ENCODE measurements at places on chromosomes 3 and 15.

GRCh38 chr3:187403768-187404288, 35.6 kb downstream of the RTP4 start:
- no peak for DNase-seq

DNA sequence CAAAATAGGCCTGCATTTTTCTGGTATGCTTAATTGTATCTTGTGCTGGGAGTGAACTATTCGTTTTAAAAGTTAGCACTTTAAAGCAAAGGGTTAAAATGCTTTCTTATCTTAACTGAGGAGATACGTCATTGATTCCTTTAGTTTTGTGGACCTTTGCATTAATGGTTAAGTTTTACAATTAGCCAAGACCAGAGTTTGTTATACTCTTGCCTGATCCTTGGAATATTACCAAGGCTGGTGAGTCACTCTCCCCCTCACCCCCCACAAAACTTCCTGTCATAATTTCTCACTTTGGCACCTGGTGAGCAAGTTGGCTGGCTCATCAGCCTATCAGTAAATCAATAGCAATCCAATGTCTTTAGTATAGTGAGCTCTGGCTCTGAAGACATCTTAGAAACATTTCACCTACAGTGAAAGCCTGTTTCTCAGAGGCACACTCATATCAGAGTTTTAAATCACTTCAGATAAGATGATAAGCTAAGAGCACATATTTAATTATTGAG, 26.7 kb downstream of the SLC2A2 start:
- no peak for DNase-seq

DNA sequence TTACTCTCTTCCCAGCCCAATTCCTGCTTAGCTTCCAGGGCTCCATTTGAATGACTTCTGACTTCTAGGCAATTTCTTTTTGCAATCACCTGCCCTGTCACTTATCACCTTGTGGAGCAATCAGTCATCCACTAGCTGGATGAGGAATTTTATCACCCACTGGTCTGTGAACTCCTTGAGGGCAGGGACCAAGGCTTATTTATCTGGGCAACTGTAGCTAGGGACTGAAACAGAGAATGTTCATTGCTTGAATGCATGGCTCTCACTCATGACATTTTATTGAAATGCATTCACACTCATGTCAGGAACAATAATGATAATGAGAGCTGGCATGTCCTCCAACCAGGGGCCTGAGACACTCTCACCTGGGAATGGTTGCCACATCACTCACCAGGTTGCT, 15.5 kb downstream of the TNFAIP8L3 start:
- no peak for DNase-seq

GRCh38 chr15:30065025-30065801, 17.5 kb upstream of the GOLGA8J start:
- DNase-seq = no peak

GRCh38 chr3:108088146-108088545, 2.7 kb downstream of the CD47 start:
- no peak for DNase-seq

DNA sequence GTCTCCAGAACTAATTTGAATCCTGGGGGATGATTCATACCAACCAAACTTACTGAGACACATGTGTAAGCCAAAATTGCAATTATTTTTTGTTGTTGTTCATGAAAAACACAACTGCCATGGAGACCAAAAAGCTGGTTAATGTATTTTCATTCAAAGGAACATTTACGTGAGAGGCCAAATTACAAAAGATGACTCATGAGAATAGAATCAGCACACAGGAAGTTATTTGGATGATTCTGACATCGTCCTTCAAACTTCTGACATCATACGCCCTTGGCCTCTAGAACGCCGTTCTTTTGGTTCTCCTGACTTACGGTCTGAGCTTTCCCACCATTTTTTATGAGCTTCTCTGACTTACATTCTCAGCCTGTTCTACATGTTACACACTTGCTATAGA, 3.0 kb upstream of the ZNF280D start:
- DNase-seq = no peak

DNA sequence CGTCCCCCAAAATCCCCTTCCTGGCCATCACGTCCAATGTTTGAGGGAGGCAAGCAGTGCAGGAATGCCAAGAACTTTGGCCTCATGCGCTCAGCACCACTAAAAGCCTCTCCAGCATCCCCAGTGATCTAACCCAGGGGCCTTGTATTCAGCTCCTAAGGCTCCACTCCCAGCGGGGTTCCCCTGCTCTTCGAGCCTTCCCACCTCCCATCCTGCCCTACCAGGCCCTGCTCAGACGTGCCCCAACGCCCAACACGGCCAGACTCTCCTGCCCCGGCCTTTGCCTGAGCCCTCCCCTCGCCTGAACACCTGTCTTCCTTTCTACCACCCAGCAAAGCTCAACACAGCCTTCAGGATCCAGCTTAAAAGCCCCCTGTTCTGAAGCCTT, 30.5 kb downstream of the PLXND1 start:
- DNase-seq = no peak

- no peak for DNase-seq
Observed at GRCh38 chr3:67540198-67540894, 114.1 kb downstream of the SUCLG2 start.

GRCh38 chr15:101362359-101362758, 67.3 kb upstream of the SNRPA1 start:
- DNase-seq = no peak

GRCh38 chr15:80982205-80982604, 7.4 kb downstream of the MESD start:
- DNase-seq = no peak

- no peak for DNase-seq
Observed at GRCh38 chr15:65156692-65157091, 23.1 kb upstream of the PDCD7 start.

DNA sequence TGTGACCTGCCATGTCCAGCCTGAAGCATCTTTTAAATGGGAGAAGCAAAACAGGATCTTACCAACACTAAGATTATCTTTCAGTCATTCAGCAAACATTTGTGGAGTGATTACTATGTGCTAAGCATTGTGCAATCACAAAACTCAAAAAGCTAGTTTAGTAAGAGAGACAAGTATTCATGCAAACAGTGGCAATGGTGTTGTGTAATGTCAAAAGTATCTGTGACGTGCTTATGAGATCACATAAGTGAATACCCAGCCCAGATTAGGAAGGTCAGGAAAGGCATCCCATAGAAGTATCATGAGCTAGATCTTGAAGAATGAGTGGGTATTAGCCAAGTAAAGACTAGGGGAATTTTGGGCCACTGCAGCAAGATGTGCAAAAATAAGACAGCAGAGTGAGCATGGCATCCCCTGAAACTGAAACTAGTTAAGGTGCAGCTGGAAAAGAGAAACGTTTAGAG, 32.1 kb downstream of the SEC62 start:
- no peak for DNase-seq

DNA sequence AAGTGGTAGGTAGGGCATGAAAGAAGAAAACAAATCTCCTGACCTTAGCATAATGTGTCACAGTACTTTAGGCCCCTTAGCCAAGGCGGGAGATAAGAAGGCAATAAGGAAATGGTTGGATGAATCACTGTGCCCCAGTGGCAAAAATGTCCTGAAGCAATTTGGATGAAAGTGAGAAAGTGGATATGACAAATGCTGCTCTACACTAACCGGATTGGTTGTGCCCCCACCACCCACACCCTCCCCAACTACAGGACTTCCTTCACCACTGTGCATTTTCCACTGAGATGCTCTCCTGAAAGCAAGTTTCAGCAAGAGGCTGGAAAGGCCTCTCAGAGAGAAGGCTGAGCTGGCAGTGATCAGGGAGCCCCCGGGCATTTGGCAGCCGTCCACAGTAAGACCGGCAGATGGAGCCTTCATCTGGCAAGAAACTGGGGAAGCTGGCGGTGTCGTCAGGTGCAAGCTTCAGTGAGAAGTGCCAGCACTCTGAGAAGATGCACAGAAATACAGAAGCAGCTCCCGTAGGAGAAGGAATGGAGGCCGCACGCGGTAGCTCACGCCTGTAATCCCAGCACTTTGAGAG, 63.8 kb downstream of the ATP1B3 start:
- no peak for DNase-seq

Data from stimulated activated CD4-positive, alpha-beta T cell treated with anti-CD3 and anti-CD28 coated beads, Interleukin-1b, Interleukin-23, amount 100 ng/mL, for 1 hour (primary cell).